ENCODE measurements at places on chromosomes 5 and 9.

DNA sequence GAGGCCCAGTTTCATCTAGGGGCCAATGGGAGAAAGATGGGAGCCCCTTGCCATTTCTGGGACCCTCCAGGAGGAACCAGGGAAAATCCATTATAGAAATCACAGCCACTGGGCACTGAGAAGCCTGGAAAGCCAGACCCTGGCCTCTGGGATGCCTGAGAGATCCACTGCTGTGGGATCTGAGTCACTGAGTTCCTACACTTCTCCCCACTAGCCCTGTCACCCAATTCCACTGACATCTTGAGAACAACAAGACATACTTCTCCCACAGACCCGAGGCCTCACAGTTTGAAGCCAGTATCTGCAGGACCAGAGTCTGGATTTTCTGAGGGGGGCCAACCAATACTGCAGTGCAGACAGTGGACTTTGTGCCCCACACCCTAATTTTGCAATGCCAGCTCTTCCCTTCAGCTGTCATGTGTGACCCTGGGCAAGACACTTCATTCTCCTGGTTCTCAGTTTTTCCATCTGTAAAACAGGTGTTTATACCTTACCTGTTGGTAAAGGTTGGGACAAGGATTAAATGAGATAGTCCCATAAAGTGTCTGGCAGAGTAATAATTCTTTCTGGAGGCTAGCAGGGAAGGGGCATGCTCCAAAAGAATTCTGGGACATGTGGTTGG, 46.5 kb downstream of the CXXC5 start:
- DNase-seq, result no peak

DNA sequence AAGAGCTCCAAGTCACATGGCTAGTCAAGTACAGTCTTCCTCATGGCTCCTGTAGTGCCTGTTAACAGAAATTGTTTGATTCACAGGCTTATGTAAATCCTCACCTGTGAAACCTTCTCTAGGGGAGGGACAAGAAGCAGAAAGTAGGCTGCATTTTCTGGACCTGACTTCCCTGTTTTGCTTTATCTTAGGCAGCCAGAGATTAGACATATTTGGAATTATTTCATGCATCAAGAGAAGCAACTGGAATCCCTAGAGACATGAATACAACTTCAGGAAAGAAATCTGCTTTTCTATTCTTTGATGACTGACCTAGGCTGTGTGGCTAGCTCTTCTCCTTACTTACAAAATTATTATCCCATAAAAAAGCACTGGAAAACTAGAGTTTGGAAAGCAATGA, 52.3 kb downstream of the CAST start:
- DNase-seq, result no peak

DNA sequence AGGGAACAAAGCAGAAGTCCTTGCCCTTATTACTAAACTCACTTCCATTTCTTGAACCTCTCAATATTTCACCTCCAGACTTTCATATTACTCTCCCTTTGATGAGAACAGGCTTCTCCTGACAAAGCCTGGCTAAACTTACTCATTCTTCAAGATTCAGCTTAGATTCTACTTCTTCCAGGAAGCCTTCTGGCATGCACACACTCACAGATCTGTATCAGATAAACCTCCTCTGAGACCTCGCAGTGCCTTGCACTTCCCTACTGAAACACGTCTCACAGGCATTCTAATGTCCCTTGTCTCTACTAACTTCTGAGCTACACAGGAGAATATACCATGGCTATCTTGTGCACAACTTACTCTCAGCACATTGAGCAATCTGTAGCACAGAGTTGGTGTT, 16.6 kb upstream of the PAPPA start:
- no peak for DNase-seq

GRCh38 chr9:130023144-130023787, 19.7 kb downstream of the FNBP1 start:
- DNase-seq, result no peak

DNA sequence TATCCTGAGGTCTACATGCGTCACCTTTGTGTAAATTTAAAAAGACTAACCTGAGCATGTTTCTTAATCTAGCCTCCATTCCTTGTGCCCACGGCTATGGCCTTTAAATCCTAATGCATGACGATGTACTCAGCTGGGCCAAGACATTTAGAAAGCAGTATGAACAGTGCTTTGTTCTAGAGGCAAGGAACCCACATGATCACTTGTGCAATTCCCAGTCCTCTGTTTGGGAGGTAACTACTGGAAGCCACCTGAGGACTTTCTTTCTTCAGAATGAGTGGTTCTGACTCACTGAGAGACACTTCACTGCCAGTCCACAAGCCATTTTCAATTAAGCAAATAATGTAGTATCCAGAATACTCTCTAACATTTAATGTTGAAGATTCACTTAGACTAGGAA, 181.3 kb downstream of the RAB3C start:
- DNase-seq, result no peak

DNA sequence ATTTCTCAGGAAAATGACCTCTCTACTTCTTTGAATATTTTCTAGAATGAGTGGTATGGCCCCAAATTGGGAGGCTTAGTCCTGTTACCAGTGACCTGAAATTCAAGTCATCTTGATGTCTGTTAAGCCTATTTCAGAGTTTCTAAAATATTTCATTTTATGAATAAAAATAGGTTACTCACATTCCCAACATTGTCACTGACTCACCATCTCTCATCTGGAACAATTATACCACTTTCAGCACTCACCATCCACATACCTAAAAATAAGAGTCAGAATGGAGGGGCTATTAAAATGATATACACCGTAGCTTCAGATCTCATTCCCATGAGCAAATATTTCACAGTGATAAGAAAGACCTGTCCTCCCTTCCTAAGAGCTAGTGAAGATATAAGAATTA, 71.8 kb downstream of the KIAA1958 start:
- no peak for DNase-seq

- no peak for DNase-seq
These were observed 45.3 kb upstream of the NSMF start for GRCh38 chr9:137504432-137504777.

GRCh38 chr5:69367697-69368279, 1.5 kb downstream of the AK6 start:
- DNase-seq, result no peak

DNA sequence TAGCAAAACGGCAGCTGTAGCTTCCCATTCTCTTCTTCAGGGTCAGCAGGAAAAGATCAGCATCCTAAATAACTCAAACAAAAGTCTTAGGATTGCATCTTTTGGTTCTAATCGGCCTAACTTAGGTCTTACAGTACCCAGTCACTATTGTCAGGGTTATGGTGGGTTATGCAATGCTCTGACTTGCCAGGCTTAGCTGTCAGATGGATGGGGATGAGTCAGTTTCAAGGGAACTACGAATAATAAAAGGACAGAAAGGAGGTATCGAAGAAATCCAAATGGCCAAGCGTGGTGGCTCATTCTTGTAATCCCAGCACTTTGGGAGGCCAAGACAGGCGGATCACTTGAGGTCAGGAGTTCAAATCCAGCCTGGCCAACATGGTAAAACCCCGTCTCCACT, 46.5 kb downstream of the PPP1R2B start:
- no peak for DNase-seq

DNA sequence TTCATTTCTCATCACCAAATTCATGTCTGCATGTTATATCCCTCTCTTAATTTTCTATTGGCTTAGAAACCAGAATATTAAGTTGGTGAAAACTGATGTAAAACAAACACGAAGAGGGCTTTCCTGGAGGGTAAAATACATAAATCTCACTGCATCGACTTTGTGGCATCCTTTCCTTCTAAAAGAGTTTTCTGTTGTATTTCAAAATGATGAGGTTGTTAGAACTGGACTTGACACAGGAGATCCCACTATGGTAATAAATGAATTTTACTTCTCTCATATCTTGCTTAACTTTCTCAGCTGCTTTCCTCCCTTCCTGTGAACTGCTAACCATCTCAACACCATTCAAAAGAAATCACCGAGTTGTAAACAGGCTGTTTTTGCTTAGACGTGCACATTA, 162.0 kb upstream of the TRPC7 start:
- DNase-seq, result no peak

GRCh38 chr5:83313436-83313835, 158.1 kb upstream of the VCAN start:
- no peak for DNase-seq

- DNase-seq, result peak; percentile 74
These were observed 85.2 kb upstream of the ZBTB43 start for GRCh38 chr9:126719618-126720031.

- no peak for DNase-seq
These were observed 626.7 kb downstream of the PRR16 start for GRCh38 chr5:121090822-121091221.

- DNase-seq, result no peak
These were observed 1944.2 kb upstream of the NUDT12 start for GRCh38 chr5:105506692-105507277.

DNA sequence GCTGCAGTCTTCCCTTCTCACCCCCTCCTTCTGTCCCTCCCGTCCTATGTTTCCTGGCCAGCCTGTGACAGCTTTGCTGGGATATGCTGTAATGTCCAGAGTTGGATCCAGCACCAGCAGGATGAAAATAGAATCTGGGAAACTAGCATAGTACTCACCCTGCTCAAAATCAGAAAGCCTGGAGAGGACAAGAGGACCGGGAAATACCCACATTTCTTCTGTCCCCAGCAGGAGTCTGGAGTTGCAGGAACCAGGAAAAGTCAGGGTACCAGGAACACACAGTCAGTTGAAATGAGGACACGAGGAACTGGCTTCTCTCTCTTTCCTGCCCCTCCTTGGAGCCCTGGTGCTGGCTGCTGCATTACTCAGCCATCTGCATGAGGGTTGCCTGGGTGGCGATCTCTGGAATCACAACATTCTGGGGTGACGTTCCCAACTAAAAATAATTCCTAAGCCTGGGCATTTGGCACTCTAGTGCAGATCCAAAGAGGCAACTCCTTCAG, 59.6 kb upstream of the NFIL3 start:
- no peak for DNase-seq

DNA sequence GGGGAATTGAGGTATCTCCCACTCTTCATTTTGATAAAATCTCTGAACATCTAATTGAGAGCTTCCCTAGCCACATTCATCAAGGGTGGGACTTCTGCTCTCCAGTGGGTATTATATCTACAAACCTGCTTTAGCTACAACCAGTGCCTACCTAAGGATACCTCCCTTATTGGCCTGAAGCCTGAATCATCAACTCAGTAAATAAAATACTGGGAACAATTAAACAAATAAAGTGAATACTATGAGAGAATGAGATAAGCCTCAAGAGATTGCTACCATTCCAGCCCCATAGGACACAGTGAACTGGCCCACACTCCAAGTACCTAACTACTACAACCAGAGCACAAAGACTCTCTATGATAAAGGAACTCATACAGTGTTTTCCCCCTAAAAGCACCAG, 47.4 kb upstream of the IL12B start:
- DNase-seq, result no peak

GRCh38 chr9:109705515-109705914, 74.5 kb upstream of the PALM2AKAP2 start:
- DNase-seq, result no peak

GRCh38 chr5:122480146-122480545, 168.1 kb downstream of the SNCAIP start:
- no peak for DNase-seq

- DNase-seq, result no peak
These were observed 46.6 kb downstream of the F2R start for GRCh38 chr5:76762484-76762883.

GRCh38 chr5:56986626-56986947, 34.7 kb upstream of the MIER3 start:
- no peak for DNase-seq

GRCh38 chr5:15500325-15501001, 483 bp downstream of the FBXL7 start:
- no peak for DNase-seq

GRCh38 chr9:89605465-89606048, 745 bp downstream of the GADD45G start:
- peak; percentile 47 for DNase-seq

- no peak for DNase-seq
These were observed 375.7 kb upstream of the CCNH start for GRCh38 chr5:87788416-87788815.

DNA sequence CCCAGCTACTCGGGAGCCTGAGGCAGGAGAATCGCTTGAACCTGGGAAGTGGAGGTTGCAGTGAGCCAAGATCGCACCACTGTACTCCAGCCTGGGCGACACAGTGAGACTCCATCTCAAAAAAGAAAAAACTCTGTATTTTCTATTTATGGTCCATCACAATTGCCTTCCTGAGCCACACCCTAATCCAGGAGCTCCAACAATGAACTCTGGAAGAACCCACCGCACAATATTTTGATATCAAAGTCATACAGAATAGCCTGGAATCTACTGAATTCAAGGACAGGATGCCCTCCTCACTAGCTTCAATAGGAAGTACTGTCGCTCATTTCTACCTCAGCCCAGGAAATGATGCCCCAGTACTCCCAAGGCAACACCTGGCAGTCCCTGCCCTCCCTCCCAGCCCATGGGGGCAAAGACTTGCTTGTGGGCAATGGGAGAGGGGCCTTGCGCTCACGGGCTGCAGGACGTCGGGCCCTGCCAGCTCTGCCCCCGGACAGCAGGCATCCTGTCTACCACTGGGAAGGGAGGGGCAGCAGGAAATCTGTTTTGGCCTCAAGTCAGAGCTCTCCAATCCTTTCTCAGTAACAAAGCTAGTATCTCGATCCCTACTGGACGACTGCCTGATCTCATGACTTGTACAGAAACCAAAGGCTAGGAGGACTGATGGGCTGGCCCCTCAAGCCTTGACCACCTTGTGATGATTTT, 19.7 kb downstream of the UBAC1 start:
- no peak for DNase-seq

- DNase-seq, result no peak
These were observed 252.7 kb downstream of the CEMIP2 start for GRCh38 chr9:71515626-71516025.

DNA sequence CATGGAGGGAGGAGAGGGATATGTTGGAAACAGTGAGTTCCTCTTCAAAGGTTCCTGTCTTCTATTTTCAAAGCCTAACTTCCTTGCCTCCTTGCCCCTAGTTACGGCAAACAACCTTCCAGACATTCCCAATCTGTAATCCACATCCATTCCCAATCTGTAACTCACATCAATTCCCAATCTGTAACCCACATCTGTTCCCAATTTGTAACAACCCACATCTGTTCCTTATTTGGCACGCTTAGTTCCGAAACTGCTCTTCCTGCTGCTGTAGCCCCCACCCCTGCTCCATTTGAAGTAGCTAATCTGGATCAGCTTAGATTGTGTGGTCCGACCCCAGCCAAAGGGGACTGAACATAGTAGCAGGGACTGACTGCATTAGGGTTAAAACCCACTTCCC, 23.9 kb upstream of the IDNK start:
- no peak for DNase-seq

Measured in activated B cell treated with CpG ODN at 0.5 μM for 24 hours (primary cell).